Suprapubic skin (tissue), 4 donors: ENCODE measurements at places on chromosomes 13 and 19. TPM values are rescaled to one million over a fixed set of nuclear protein-coding genes. Genes with fewer than 3 reads are reported as not detected.

DNA sequence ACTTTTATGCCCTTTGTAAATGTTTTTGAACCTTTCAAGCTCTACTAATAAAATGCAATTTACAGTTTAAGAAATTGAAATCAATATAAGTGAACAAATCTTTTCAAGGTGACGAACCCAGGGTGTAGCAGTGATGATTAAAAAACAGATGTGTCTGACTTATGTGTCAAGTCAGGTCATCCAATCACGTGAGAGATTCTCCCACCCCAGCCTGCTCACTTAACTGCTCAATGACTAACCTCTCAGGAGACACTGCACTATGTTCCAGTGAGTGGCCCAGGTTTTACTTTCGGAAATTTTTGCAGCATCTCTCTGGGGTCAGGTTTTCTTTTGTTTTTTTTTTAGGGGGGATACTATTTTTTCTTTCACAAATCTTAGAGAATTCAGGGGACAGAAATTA, 60.7 kb downstream of the ZNF429 start:
- DNase-seq: no peak
- no peaks in the 10 kb centered on the region for H3K27me3 ChIP-seq
- H3K36me3 ChIP-seq: no peaks in the 10 kb centered on the region
- H3K4me3 ChIP-seq: no peak overlapping the region
- H3K4me1 ChIP-seq: no peaks in the 10 kb centered on the region
- no peak overlapping the region for H3K27ac ChIP-seq

DNA sequence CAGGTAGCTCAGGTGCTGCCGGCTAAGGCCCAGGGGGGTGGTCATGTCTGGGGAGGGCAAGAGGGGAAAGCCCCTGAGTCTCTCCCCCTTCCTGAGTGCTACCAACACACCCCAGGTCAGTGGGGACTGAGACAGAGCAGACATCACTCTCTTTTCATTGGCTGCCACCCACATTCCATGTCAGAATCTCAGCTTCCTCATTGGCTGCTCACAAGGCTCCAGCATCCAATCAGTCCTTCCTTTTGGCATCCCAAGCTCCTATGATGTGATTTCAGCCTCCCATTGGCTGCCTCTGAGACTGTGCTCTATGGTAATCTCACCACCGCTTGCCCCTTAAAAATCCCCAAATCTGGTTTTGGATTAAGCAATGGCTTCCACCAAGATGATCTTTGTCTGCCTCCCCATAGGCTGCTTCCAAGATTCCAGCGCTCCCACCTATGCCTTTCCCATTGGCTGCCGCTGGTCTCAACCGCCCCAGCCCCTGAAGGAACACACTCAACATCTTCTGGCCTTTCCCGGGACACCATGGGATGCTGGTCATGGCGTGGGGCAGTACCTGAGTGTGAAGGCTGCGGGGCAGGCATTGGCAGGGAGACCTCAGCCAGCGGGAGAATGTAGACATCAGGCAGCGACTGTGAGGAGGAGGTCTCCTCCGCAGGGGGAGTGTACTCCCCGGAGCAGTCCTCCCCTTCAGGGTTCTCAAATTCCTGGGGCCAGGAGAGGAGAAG, 2.0 kb downstream of the LMTK3 start:
- H3K27me3 ChIP-seq: peaks cover 36% of the 10 kb centered on the region
- H3K4me1 ChIP-seq: peaks cover 22% of the 10 kb centered on the region
- H3K36me3 ChIP-seq: no peaks in the 10 kb centered on the region

Gene CACNA1A
- total RNA-seq: 0.40 TPM

Gene CYP2F1
- total RNA-seq: not detected

Gene TMEM238
- total RNA-seq: 27.4 TPM

Gene ZNF135
- 5.3 TPM for total RNA-seq
